ENCODE measurements at places on chromosomes 7 and 10.

- DNase-seq = no peak
These were observed 19.2 kb downstream of the PDCD11 start for GRCh38 chr10:103415581-103415980.

- DNase-seq = no peak
These were observed 261.2 kb upstream of the SEMA3A start for GRCh38 chr7:84455788-84456187.

- no peak for DNase-seq
These were observed 32.5 kb downstream of the CDCA7L start for GRCh38 chr7:21912931-21913780.

DNA sequence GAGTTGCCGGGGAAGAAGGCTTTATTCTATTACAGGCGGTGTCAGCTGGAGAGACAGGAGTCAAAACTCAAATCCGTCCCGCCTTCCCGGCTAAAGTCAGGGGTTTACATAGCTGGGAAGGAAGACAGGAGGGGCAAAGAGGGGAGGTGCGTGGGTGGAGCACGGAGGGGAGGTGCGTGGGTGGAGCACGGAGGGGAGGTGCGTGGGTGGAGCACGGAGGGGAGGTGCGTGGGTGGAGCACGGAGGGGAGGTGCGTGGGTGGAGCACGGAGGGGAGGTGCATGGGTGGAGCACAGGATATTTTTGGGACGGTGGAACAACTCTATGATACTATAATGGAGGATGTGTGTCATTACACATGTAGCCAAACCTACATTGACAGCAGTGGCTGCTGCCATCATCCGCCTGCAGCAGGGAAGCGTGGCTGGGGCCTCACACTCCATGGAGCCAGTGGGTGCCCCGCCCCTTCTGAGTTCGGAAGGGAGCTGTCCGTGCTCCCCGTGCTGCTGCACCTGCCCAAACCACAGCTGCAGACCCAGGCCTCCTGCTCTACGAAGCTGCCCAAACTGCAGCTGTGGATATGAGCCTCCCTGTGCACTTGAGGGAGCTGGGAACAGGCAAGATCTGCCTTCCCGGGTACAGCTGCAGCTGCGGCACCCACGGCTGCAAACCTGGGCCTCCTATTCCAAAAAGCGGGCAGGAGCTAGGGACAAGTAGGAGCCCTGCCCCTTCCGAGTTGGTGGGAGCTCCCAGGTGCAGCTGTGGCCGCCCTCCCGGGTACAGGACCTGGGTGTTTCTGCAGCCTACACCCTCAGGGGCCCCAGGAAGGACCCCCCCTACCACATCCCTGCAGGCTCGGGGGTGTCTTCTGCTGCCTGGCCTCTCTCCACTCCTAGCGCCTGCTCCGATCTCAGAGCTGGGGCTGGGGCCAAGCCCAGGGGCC is 119.4 kb downstream of the DYNC2I1 start:
- DNase-seq = no peak

- no peak for DNase-seq
These were observed 173.5 kb upstream of the KLF6 start for GRCh38 chr10:3958472-3958996.
